NCI-H345 (cell line): ENCODE measurements at places on chromosomes 4 and X.

GRCh38 chr4:75849461-75849860, 52.8 kb downstream of the PPEF2 start:
- no peak for DNase-seq

- no peak for DNase-seq
Measured at GRCh38 chr4:3431446-3431993, 10.2 kb upstream of the HGFAC start.

- DNase-seq: no peak
Measured at GRCh38 chr4:138909587-138909986, 106.0 kb upstream of the NOCT start.

DNA sequence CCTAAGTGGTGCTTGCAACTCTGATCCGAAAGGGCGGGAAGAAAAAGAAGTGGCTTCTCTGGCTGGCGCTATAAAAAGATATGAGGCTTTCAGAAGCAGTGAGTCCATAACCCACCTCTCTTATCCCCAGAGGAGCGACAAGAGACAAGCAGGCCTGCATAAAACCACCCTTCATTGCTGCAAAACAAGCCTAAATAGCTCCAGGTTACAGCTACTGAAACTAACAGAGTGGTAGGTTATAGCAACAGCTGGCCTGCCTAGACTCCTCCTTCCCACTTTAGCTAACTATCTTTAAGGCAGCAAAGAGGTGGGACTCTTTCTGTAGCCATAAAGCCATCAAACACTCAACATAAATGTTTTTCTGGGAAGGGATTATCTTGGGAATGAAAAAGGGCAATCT, 245.0 kb upstream of the GPR101 start:
- no peak for DNase-seq

- DNase-seq: peak; percentile 56
Measured at GRCh38 chrX:69285881-69286564, 120.8 kb upstream of the PJA1 start.

DNA sequence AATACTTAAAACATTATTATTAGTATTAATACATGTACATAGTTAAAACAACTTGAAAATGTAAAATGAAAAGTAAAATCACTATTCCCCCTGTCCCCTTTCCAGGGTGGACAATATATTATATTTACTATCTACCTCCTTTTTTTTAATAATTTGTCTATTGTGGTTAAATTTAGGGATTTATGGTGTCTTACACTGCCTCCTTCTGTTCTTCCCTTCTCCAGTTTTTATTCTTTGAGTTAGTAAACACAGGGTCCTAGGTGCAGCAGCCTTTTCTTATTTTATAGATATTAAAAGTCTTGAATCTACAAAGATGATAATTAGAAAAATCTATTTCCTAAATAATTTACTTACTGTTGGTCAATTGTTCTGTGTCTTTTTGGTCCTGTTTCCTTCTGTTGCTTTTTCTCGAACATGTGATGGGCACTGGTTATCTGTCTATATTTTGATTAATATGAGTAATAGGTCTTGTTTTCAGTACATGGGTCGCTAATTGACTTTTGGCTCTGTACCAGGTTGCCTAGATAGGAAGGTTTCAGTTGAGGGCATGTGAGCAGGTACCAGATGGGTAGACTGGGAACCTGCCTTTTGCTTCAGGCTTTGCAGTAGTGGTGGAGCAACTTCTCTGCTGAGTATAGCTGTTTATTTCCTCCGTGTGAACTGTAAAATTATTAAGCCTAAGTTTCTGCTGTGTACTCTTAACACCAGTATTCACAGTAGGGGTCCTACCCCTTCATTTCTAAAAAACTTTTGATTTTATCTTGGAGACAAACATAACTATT, 1.1 kb downstream of the NUDT9 start:
- peak; percentile 0 for DNase-seq

DNA sequence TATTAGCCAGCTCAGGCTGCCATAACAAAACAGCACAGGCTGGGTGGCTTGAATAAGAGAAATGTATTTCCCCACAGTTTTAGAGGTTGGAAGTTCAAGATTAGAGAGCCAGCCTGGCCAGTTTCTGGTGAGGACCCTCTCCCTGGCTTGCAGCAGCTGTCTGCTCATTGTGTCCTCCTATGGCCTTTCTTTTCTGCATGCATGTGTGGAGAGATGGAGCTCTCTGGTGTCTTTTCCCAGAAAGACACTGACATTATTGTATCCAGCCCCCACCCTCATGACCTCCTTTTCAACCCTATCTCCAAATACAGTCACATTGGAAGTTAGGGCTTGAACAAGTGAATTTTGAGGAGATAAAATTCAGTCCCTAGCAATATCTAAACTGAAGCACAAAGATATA, 263.8 kb upstream of the PABPC4L start:
- DNase-seq: no peak

- no peak for DNase-seq
Measured at GRCh38 chrX:117538178-117539089, 578.2 kb downstream of the KLHL13 start.

DNA sequence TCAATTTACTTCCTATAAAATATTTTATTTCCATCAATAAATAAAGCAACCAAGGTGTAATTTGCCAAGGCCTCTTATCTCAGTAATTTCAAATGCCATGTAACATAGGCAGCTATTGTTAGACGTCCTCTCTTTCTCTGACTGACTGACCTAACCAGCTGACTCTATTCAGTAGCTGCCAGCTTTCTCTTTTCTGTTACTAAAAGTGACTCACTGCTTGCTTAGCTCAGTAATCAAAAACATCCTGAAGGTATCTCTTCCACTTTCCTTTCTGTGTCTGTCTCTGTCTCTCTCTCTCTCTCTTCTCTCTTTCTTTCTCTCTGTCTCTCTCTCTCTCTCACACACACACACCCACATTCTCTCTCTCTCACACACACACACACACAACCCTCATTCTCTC, 134.2 kb downstream of the SPOCK3 start:
- peak; percentile 36 for DNase-seq

GRCh38 chr4:3572363-3572762, 40.1 kb upstream of the LRPAP1 start:
- no peak for DNase-seq

DNA sequence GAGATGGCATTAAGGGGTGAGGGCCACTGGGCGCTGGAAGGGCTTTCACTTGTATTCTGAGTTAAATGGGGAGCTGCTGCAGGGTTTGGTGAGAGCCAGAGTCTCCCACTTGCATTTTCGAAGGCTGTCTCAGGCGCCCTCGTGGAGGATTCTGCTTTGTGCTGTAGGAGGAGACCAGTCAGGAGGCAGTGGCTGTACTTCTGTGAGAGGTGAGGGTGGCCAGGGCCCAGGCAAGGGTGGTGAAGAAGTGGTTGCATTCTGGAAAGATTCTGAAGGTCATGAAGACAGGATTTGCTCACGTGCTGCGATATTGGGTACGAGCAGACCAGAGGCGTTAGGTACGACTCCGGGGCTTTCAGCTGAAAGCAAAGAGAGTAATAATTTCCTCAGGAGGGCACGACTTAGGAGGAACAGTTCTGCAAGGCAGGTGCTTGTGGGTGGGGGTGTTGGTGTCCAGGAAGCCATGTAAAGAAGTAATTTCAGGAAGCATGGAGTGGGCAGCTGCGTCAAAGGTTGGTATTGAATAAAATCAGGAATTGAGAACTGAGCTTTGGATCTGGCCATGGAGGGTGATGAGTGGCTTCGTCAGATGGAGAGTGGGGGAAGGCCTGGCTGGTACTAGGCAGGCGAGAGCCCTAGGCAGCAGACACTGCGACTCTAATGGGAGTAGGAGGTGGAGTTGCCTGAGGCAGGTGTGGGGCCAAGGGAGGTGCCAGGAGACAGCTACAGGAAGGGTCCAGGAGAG, 18.2 kb downstream of the PIGG start:
- no peak for DNase-seq

- DNase-seq: no peak
Measured at GRCh38 chrX:102593367-102593766, 5.9 kb upstream of the ARMCX5 start.

DNA sequence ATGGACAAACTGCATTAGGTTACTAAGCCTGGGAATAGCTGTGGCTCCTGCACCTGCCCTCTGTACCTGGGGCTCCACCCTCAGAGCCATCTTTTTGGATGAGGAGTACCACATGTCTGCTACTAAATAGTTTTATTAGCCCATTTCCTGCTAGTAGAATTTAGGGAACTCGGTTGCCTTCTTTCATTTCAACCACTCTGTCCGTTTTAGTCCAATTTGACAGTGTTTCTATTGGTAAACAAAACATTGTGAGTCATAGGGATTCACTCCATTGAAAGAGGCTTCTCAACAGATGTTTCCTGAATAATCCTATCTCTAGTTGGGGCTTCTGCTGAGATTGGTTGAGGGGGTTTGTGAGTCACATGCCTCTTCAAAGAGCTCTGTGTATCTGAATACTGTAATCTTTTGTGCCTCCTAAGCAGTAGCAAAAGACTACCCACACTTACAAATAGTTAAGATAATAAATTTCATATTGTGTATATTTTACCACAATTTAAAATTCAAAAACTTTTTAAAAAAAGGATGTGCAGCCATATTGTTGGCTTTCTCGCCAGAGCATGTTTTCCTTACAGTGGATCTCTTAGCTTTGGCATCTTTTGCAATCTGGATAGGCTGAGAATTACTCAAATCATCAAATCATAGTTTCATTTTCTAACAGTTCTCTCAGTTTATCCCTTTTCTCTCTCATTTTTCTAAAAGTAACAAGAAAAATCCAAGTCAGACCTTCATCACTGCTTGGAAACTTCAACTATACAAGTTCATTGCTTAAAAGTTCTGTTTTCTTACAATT, 9.9 kb downstream of the FAM200B start:
- DNase-seq: no peak

GRCh38 chr4:76745240-76745639, 152.7 kb downstream of the SOWAHB start:
- no peak for DNase-seq

- DNase-seq: no peak
Measured at GRCh38 chr4:121737846-121738554, 27.0 kb downstream of the SMIM43 start.

DNA sequence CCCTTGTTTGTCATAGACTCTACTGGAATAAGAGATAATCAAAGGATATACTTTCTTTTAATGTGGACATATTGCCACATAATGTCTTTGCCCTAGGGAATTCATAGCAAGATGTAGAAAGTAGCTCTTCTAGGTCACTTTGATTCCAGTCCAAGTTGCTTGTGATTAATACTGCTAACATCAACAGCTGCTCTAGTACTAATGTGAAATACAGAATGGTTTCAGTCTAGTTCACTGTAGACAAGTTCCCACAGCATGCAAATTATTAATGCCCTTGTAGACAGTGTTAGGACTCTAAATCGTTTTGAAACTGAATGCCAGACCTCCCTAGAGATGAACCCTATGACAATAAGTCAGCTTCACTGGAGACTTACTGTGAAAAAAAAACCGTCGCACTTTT, 494.6 kb upstream of the ATOH1 start:
- DNase-seq: no peak

GRCh38 chrX:102669526-102669925, 18.2 kb downstream of the GPRASP1 start:
- DNase-seq: no peak

GRCh38 chr4:26191353-26191752, 129.5 kb upstream of the RBPJ start:
- no peak for DNase-seq

DNA sequence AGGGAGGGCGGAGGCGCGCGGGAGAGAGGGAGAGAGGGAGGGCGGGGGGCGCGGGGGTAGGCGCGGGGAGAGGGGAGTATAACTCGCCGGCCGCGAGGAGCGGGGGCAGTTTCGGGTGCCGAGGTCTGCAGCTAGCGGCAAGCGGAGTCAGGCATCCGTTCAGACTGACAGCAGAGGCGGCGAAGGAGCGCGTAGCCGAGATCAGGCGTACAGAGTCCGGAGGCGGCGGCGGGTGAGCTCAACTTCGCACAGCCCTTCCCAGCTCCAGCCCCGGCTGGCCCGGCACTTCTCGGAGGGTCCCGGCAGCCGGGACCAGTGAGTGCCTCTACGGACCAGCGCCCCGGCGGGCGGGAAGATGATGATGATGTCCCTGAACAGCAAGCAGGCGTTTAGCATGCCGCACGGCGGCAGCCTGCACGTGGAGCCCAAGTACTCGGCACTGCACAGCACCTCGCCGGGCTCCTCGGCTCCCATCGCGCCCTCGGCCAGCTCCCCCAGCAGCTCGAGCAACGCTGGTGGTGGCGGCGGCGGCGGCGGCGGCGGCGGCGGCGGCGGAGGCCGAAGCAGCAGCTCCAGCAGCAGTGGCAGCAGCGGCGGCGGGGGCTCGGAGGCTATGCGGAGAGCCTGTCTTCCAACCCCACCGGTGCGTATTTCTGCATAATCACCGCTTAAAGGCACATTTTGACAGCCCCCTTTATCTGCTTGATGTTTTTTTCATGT, at the start of gene POU4F2:
Gene POU4F2, plus strand, starts transcription at position 108 of the 720 bp plus-strand sequence. Its CDS starts 248 bp downstream, at position 356.
- DNase-seq: peak; percentile 19

DNA sequence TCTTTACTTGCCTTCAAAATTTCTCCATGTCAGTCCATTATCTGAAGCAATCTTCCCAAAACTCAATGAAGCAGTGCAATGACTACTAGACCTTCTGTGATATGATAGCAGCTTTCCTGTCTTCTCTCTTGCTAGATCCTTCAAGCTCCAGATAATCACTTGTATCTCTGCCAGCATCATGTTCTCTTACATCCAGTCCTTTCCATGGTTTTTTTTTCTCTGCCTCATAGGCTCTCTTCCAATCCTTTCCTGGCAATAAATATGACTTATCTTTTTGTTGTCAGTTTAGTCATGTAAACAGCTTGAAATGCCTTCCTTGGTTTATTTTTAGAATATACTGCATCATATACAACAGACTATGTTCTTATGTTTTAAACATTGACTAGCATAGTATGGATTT, 193.5 kb downstream of the CFAP299 start:
- no peak for DNase-seq

DNA sequence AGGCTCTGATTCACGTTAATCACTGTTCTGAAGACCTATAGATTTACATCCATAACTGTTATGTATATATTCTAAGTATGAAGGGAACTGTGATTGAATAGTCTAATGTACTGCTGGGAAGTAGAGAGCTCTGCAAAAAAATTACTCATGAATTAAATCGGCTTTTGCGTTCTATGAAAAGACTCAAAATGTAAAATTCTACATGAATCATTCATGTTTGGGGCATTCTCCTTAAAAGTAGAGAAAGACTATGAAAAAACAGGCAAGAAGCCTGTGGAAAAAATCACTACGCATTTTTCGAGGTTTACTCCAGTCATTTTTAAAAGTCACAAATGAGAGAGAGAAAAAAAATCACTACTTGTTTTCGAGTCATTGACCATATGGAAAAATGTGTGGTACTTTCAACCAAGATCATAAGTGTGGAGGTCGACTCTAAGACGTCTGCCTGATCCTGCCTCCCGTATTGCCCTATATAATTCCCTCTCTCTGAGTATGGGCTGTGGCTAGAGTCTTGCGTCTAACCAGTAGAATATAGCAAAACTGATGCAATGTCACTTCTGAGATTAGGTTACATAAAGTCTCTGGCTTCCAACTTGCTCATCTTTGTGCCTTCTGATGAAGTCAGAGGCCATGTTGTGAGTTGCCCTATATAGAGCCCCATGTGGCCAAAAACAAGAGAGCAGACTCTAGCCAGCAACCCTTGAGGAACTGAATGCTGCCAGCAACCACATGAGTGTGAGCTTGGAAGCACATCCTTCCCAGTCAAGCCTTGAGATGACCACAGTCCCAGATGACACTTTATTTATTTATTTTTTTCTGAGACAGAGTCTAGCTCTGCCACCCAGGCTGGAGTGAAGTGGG, 32.1 kb upstream of the VEGFD start:
- DNase-seq: no peak
